ENCODE measurements at places on chromosomes 1 and 21.

DNA sequence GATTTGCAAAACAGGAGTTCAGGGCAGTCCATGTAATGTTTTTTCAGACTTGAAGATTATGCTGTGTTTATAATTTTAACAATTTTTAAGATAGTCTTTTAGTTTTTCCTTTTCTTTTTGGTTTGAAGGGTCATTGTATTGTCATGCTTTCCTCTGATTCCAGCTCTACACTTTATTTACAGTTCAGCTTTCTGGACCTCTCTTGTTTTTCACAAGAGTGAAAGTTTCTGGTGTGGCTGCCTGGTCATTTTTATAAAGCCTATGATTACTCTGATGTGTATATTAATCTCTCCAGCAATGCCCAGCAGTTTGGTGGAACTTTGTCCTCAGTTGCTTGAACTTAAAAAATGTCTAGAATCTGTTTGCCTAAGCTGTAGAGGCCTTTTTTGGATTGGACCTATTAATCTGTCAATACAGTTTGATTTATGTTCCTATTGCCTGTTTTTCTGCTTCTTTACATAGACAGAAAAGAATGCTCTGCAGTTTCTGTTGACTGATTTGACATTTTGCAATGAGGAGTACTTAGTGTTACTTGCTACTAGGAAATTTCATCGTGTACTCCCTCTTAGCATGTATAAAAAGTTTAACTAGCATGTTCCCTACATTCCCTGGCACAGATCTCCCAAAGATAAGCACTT is 52.2 kb downstream of the XCL2 start:
- DNase-seq, result no peak

DNA sequence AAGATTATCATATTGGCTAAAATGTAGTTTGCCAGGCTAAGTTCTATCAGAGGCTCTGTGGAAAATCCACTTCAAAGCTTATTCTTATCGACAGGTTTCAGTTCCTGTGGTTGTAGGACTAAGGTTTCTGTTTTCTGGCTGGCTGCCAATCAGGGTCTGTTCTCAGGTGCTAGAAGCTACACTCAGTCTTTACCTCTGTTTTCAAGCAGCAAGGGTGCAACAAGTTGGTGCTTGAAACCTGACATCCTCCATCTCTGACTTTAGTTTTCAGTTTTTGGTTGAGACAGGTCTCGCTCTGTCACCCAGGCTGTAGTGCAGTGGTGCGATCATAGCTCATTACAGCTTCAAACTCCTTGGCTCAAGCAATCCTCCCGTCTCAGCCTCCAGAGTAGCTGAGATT is 15.3 kb upstream of the TMCO2 start:
- DNase-seq, result no peak

- peak; percentile 10 for DNase-seq
Measured at GRCh38 chr1:26156285-26157038, 2.4 kb upstream of the FAM110D start.

GRCh38 chr1:221862971-221863370 is 121.1 kb upstream of the DUSP10 start:
- no peak for DNase-seq

- DNase-seq, result no peak
Measured at GRCh38 chr1:197916500-197916983, 630 bp upstream of the LHX9 start.

DNA sequence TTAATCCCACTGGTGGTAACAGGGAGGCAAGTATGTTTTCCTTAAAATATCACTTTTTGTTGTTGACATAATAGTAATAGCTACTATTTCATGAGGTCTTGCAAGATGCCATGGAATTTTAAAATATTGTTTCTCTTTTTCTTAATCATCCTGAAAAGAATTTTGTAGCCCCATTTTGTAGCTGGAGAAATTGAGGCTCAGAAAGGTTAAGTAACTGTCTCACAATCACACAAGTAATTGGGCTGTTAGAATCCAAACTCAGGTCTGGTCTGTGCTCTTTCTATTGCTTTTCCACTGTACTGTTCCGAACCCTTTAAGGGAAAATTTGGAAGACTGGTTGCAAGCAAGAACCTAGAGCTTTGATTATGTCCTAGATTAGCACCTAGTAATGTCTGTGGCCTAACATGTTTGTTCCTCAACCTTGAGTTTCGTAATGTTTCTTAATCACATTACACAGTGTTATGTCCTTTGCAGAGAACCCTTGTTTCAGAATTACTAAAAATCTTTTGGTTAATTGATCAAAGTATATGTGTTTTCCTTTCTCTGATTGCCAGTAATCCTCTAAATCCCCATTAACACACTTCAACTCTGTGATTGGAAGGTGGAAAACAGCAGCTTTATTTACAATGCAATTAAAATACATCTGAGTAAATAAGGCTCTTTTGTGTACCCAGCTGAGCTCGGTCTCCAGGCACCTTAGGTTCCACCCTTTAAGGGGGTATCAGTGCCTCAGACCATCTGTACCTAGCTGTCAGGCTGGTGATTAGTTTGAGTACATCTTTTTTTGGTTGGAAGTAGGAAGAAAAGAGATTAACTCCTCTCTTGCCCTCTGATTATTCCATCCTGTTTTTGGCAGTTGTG is 10.4 kb downstream of the LRRC42 start:
- DNase-seq, result no peak

All from AG08396 (cell line).